ENCODE measurements at places on chromosomes 11 and 22.
A peak's percentile ranks its signal among the peaks of the same experiment; 100 is the strongest.

- no peak for DNase-seq
Measured at GRCh38 chr11:127106938-127107337, 106.4 kb upstream of the KIRREL3 start.

DNA sequence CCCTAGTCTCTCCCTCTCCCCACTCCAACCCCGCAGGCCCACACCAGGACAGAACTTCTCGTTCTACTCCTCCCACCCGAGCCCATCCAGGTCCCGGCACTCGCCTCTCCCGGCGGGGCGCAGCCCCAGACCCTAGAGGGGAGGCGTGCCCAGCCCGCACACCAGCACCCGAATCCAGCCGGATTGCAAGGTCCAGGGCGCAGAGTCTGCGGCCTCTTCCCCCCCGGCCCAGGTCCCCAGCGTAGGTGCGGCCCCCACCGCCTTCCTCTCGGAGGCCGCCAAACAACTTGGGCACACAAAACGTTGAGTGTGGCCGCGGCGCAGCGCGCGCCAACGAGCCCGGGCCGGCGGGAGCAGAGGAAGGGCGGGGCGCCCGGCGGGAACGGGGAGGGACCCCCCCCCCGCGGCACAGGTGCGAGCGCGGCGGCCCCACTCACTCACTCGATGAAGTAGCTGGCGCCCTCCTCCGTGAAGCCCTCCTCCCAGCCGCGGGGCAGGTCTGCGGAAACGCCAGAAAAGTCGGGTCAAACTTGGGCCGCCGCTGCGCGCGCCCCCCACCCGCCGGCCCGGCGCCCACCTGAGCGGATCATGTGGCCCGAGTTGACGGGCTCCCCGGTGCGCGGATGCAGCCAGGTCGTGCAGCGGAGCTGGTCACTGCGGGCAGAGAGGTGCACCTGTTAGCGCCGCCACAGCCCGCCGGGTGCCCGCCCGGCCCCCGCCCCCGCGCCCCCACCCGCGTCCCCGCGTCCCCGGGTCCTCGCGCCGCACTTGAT is 480 bp downstream of the PLEKHA7 start:
- DNase-seq = no peak

- no peak for DNase-seq
Measured at GRCh38 chr22:21080435-21081137, 34.8 kb downstream of the LRRC74B start.

DNA sequence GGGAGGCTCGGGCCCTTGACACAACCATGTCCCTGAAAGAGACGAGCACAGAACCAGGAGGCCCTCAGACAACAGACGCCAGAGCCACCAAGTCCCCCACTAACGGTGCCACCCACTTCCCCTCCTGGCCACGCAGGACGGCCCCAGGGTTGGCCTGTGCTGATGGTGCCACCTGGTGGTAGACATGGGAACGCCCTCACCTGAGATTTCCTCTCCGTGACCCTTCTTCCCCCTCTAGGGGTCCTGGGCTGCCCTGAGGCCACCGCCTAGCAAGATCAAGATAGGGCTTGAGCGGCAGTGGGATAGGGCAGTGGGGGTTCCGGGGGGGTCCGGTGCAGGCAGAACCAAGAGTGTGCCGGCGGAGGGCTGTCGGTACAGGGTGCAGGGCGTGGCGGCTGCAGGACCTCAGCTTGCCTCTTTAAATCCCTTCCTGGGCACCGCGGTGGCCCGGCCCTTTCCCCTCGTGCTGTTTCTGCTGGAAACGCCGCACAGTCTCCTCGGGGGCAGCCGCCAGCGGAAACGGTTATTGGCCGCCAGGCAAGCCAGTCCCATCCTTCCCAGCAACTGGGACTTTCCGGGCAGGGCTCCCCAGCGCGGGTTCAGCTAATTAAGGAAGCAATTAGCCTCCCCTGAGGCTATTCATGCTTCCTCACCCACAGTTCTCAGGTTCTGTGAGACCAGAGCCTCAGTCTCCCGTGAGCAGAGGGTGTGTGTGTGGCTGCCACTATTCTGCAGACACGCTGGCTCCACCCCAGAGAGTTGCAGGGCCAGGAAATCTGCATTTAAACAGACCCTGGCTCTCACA is 5.5 kb upstream of the NFAM1 start:
- peak; percentile 90 for DNase-seq

GRCh38 chr11:68658097-68658496 is 26.2 kb upstream of the GAL start:
- peak; percentile 31 for DNase-seq

- no peak for DNase-seq
Measured at GRCh38 chr11:6350043-6350442, 29.7 kb upstream of the CAVIN3 start.

- DNase-seq = no peak
Measured at GRCh38 chr11:5239046-5239445, 4.8 kb upstream of the HBD start.

DNA sequence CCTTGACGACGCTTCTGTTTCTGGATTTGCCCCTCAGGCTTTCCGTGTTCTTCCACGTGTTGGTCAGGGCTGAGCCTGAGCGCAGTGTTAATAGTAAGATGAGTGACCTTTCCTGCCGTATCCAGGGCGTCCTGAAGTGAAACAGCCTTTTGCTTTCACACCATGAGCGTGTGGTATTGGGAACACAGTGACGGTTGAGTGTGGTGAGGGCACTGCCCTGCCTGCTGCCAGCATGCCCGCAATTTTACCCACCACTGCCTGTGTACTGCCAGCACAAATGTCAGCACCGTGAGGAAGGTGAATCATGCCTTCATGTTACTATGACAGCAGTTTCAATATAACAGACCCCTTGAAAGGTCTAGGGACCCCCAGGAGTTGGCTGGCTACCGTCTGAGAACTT is 217.1 kb downstream of the TBC1D22A start:
- no peak for DNase-seq

- DNase-seq = no peak
Measured at GRCh38 chr11:41660585-41660984, 201.1 kb upstream of the LRRC4C start.

- no peak for DNase-seq
Measured at GRCh38 chr11:121323046-121323607, 30.6 kb downstream of the SC5D start.

DNA sequence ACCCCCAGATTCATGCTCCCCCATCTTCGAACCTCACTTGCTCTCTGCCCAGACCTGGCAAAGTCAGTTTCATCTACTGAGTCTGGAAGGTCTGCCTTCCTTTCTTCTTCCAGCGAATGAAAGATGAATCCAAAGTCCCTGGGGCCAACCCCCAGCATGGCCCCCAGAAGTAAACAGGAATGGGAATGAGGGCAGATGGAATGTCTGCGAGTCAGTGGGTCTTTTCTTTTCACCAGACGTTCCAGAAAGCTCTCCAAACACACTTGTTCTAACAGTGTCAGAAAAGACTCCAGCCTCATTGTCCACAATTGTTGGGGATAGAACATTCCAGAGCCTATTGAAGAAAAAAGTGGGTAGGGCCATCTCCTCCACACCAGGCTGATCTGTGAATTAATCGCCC is 28.6 kb downstream of the RIBC2 start:
- no peak for DNase-seq

GRCh38 chr11:75275581-75275980 is 35.0 kb downstream of the TPBGL start:
- peak; percentile 47 for DNase-seq

- DNase-seq = no peak
Measured at GRCh38 chr11:124483422-124483821, 37.9 kb upstream of the OR8B8 start.

- DNase-seq = peak; percentile 32
Measured at GRCh38 chr22:25726241-25726640, 15.7 kb upstream of the MYO18B start.

- peak; percentile 36 for DNase-seq
Measured at GRCh38 chr11:71170624-71171423, 81.6 kb downstream of the SHANK2 start.

DNA sequence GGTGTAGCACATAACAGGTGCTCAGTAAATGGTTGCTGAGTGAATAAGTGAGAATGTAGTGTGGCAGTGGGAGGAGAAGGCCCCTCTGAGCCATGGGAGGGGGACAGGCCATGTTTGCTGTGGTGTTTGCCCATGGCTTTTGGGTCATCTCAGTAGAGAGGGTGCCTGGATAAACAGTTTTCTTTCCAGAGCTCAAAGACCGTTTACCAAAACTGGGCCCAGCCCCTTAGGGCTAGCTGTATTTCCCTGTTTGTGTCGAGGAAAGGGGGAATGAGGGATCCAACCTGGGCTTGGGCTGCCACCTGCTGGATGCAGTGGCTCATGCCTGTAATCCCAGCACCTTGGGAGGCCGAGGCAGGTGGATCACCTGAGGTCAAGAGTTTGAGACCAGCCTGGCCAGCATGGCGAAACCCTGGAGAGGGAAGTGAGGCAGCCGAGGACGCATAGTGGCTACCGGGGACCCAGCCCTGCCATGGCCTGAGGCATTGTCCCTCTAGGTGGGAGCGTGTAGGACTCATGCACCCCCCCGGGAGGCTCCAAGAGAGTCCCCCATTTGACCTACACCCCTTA is 8.7 kb upstream of the LTO1 start:
- no peak for DNase-seq

- peak; percentile 79 for DNase-seq
Measured at GRCh38 chr11:121643479-121644186, 190.9 kb upstream of the SORL1-AS1 start.

DNA sequence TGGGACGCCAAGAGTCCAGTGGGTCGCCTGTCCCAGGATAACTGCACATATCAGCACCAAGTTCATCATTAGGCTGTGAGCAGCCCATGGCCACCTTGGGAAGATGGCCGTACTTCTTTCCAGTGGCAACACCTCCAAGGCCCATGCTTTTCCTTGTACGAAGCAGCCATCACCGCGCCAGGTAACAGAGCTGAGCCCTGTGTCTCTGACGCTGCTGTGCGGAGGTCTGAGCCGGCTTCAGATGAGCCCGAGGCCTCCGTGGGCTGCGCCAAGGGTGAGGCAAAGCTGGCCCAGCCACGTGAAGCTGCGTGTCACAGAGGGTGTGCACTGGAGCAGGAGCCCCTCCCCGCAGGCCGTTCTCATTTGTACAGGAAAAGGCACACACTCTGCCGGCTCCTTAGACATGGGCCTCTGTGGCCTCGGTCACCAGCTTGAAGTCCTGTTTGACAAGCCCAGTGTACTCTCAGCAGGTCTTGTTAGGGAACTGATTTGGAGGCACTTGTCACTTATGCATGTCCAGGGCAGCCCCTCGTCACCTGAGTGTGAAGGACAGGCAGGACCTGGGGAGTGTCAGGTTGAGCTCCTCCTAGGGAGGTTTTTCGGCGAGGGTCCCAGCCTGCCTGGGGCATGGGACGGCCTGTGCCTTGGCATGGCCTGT is 401.5 kb downstream of the TBC1D22A start:
- peak; percentile 49 for DNase-seq

DNA sequence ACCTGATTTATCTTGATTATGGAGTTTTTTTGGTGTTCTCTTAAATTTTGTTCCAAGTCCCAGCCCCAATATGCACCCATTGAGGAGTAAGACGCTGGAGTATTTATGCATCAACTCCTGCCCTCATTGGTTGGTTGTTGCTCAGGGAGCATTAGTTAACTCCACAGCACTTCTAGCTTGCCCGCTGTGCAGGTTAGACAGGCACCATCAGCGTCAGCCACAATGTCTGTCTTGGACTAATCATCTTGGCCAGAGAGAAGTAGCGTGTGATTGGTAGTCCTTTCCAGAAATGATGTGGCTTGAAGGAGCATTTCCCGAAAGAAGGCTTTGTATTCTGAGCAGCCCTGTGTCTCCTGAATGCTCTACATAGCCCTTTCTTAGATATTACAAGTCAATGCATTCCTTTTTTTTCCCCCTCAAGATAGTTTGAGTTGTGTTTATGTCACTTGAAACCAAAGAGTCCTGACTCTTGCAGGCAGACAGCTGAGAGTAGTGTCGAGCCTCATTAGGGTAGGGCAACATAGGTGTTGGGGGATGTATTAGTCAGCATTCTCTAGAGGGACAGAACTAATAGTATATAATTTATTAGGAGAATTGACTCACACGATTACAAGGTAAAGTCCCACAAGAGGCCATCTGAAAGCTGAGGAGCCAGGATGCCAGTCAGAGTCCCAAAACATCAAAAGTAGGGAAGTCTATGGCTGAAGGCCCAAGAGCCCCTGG is 94.6 kb upstream of the RCN1 start:
- DNase-seq = no peak
